Stromal cell of bone marrow (primary cell): ENCODE measurements at places on chromosomes 6 and 20.

DNA sequence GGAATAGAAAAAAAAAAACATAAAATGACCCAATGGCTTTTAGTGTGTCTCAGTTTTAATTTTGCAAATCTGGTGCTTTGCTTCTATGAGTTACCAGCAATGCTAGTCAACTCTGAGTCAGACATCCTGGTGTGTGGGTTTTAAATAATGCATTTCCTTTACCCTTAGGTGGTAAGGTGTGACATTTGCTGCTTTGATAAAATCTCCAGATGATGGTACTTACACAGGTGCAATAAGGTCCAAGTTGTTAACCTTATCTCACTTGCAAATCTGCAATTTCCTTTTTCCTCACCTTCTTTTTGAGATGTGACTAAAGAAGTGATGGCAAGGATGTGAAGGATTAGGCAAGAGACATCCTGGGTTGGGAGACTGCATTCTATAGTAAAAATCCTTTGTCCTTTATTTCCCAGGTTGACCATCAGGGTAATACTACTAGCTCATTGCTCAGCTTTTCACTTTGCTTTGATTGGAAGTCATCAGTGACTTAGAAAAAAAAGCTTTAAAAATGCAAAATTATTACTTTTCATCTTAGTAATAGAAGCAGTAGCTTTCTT, 818.5 kb upstream of the FLRT3 start:
- no peak for DNase-seq

GRCh38 chr20:44526129-44526528, 4.3 kb upstream of the SERINC3 start:
- no peak for DNase-seq

- DNase-seq, result no peak
These were observed 193.5 kb downstream of the UNC5CL start for GRCh38 chr6:40845553-40845952.

GRCh38 chr6:92790381-92790780, 629.0 kb downstream of the EPHA7 start:
- DNase-seq, result no peak

DNA sequence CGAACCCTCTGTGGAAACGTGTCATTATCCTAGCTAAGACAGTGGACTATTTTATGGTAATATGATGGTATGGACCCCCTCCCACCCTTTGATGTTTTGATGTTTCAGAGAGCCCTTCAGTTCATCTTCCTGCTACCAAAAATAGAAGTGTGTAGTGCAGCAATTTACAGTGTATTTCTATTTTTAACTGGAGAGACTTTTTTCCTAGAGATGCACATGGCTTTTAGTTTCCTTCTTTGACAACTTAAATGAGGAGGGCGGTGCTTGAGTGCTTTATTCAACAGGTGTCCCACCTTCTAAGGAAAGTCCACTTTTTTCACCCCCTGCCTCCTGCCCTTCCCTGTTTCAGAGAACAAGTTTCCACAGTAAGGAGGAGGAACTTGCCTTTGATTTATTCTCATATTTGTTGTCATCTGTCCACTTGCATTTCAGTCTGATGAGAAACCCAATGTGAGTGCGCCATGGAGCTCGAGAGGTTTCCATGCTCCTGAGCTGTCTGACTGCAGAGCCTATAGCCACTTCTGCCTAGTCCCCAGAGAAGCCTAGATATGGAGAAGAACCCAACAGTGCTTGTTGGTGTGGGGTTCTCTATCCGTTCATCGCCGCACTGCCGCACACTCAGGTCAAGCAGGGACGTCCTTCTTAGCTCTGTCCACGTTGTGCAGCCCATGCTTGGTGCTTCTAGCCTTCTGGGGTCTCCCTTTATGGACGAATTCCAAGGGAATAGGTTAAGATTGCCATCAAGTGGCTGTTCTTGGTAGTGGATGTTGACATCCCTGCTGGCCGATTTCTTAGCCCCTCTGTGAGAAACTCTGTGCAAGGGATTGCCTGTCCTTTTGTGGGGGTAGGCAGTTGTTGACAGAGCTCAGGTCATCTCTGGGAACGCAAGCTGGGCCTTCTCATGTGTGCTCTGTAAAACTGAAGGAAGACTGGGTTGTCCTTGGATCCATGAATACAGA, 144.2 kb downstream of the JARID2 start:
- DNase-seq, result no peak
